ENCODE measurements at places on chromosomes 13 and 19. TPM values are rescaled to one million over a fixed set of nuclear protein-coding genes. Genes with fewer than 3 reads are reported as not detected.

The ZNF649 gene
- 15.3 TPM for total RNA-seq

The FGF22 gene
- total RNA-seq = 0.45 TPM

The SHD gene
- total RNA-seq = not detected

DNA sequence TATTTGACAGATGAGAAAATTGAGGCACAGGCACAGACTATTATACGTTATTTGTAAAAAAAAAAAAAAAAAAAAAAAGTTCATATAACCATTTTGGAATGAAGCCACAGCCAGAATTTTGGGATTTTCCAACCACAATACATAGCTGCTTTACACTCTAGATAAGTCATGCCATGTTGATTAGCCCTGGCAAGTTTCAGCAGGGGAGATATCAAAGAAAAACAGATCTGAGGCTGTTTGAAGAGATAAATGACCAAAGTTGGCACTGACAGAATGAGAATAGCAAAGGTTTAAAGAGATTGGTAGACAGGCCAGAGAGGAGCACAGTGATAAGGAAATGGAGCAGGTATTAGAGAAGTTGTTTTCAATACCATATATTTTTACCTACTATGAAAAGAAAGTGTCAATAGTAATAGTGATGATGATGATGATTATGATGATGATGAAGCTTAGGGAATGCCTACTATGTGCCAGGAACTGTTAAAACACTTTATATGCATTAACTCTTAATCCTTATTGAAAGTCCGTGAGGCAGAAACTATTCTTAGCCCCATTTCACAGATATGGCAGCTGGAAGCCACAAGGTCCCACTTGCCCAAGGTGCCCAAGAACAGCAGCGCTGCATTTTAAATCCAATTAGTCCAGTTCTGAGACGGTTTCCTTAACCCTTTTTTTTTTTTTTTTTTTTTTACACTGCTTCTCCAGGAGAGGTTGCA is 105.5 kb downstream of the MBNL2 start:
- DNase-seq = no peak

DNA sequence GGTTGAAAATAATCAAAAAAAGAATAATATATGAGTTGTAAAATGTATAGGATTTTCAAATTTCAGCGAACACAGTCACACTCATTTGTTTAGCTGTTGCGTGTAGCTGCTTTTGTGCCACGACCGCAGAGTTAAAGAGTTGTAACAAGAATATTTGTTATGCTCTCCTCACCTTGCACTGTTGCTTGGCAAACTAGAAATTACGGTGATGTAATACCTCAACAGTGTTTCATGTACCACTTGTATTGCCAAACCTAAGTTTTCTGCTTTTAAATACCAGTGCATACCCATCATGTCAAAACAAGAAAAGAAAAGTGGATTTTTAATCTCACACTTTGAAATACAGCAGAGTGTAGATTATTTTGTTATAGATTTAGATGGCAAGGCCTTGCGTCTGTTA is 201.1 kb downstream of the NBEA start:
- no peak for DNase-seq

The ZNF296 gene
- total RNA-seq = 0.19 TPM

The SBSN gene
- total RNA-seq = not detected

The WASF3 gene
- 27.1 TPM for total RNA-seq

DNA sequence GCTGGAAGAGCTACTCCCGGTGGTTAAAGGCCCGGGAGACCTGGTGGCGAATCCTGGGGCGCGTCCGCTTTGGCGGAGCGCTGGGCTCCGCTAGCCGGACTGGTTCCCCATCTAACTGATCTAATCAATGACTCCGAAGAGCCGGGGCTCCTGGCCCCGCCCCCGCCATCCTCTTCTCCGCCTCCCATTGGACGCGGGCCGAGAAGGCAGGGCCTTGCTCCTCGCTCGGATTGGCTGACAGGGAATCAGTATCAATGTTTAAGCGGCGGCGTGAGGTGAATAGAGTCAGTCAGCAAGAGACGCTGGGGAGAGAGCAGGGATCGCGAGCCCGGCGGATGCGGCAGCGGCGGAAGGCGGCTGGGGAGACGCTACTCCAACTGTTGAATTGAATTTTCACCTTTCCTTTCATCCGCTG is 1.7 kb upstream of the PCDH17 start:
- peak; percentile 77 for DNase-seq

- no peak for DNase-seq
Measured at GRCh38 chr19:41552558-41552957, 23.4 kb upstream of the CEACAM21 start.

DNA sequence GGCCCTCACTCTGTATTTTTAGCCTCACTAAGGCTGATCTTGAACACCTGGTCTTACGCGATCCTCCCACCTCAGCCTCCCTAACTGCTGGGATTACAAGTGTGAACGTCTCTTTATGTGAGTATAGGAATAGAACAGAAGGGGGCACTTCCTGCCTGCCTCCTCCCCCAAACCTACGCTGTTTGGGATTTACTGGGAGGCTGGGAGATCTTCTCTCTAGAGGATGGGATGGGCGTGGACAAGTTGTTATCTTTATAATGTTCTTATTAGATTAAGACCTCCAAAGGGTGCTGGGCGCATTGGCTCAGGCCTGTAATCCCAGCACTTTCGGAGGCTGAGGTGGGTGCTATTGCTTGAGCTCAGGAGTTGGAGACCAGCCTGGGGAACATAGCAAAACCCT is 2.9 kb upstream of the CSNK1G2 start:
- no peak for DNase-seq

The ZNF541 gene
- 0.30 TPM for total RNA-seq

DNA sequence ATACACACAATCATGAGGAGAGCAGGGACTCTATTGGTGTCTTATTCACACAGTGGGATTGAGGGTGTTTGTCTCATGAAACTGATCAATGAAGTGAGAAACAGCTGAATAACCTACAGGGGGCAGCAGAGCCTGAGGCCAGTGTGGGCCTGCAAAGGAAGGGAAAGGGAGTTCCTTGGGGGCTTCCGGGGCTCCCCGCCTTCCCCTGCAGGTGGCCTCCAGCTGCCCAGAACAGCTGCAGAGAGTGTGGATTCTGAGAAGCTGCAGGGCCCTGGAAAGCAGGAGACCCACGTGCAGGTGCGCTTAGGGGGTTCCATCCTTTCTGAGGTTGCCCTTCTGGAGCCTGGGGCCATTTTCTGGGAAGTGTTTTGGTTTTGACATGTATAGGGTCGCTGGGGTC is 20.1 kb downstream of the ZNF763 start:
- no peak for DNase-seq

DNA sequence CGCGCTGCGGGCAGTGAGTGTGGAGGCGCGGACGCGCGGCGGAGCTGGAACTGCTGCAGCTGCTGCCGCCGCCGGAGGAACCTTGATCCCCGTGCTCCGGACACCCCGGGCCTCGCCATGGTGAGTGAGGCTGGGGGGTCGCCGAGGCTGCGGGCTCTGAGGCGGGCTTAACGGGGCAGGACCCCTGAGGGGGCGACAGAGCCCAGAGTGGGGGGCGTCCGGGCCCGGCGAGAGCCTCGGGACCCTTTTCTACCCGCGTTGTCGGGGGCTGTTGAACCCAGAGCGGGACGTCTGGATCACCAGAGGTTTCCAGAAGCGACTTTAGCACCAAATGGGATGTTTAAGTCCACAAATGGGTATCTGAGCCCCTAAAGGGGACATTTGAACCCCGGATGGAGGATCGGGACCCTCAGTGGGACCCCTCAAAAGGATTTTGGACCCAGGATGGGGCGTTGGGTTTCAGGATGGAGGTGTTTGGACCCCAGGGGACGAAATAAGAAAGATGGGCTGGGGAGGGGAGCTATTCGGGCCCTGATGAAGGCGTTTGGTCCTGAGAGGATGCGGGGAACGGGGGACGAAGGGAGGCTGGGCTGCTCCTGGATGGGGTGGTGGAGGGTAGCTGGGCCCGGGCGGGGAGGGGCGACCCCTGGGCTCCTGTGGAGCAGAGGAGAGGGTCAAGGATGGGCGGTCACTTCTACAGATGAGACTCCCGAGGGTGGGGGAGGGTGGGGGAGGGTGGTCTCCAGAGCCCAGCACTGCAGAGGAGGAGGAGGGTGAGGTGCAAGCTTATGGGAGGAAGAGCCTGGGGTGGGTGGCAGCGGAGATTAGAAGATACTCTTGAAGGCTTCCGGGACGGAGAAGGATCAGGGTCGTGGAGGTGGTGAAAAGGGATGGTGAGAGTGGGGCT is at the start of gene CALM3:
TSS of gene CALM3 (plus strand) at position 13 of the 907 bp plus-strand sequence. CDS start at position 118, 105 bp downstream.
- peak; percentile 70 for DNase-seq

The RASAL3 gene
- 6.3 TPM for total RNA-seq

DNA sequence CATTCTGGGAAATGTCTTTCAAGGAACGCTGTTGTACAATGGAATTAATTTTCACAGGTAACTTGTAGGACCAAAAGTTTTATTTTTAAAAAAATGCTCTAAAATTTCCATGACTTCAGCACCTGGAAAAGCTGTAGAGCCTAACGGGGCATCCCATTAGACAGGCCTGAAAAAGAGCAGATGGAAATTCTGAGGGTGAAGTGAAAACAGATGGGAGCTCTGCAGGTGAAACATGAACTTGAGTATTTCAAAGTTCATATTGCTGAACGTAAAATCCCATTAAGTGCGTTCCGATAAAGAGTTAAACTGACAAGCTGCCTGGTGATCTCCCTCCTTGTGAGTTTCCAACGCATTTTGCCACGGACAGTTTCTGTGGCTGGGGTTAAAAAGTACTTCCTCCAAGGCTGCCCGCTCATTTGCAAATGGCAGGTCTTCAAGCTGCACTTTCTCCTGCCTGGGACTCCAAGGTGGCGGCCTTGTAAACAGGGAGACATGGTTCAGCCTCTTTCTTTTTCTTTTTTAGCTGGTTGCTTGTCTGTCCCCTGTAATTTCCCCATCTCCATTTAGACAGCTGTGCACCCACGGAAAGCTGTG is 450.4 kb downstream of the FGF9 start:
- no peak for DNase-seq

The CYP2A7 gene
- not detected for total RNA-seq

- DNase-seq = no peak
Measured at GRCh38 chr13:43061496-43062280, 38.3 kb downstream of the DNAJC15 start.

The PPM1N gene
- total RNA-seq = 0.88 TPM

GRCh38 chr13:59367904-59368303 is 795.8 kb downstream of the DIAPH3 start:
- no peak for DNase-seq

The CBY2 gene
- total RNA-seq = not detected

DNA sequence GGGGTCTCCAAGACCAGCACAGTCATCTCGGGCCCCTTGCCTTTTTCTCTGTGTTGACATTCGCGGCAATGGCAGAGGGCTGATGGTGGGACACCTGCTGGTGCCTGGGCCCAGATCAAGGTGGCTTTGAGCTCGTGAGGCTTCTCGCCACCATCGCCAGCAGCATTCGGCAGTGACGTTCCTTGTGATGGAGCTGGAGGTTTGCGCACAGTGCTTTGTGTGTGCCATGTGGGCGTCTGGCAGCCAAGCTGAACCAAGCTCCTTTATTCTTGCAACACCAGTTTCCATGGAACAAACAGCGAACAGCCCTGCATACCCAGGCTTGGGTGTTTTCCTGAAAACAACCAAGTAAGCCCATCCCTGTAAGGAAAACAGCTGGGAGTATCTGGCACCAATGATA is 9.1 kb upstream of the TMEM255B start:
- DNase-seq = peak; percentile 48

The RHPN2 gene
- total RNA-seq = 1.9 TPM

DNA sequence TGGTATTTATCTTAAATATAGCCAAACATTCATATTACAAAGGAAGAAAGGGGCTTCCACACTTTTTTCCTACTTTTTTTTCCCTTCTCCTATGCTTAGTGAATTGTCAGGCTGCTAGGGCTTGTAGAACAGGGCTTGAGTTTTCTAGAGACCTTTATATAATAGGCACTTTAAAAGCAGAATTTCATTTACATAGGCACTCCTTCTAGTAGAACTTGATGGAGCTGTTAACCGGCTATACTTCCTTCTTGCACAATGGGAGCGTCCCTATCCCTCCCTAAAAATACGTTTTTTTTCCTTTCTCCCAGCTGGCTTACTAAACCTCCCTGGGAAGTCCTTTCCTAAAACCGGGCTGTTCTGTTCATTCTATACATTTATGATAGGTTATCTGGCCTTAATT is 1.1 kb downstream of the TRIM13 start:
- DNase-seq = no peak

GRCh38 chr13:43652760-43653159 is 134.0 kb downstream of the ENOX1 start:
- DNase-seq = no peak

GRCh38 chr19:47271949-47272348 is 2.7 kb upstream of the INAFM1 start:
- DNase-seq = no peak

The TMEM145 gene
- total RNA-seq = not detected

The CLEC4M gene
- not detected for total RNA-seq

The ARL11 gene
- total RNA-seq = 1.1 TPM

The DAND5 gene
- not detected for total RNA-seq

GRCh38 chr13:95426631-95427030 is 125.4 kb upstream of the ABCC4 start:
- DNase-seq = no peak

The GJB6 gene
- total RNA-seq = not detected

The C1QTNF9 gene
- 0.42 TPM for total RNA-seq

GRCh38 chr13:20702530-20702914 is 977 bp upstream of the IL17D start:
- DNase-seq = no peak

GRCh38 chr19:12597594-12597993 is 13.0 kb downstream of the ZNF490 start:
- peak; percentile 12 for DNase-seq

The CEACAM20 gene
- not detected for total RNA-seq

The KIRREL2 gene
- not detected for total RNA-seq
